ENCODE measurements at places on chromosomes 1 and 21.

GRCh38 chr21:33901412-33902288 lies 14.0 kb downstream of the ATP5PO start:
- peak; percentile 78 for DNase-seq
- H3K4me3 ChIP-seq: no peak overlapping the region
- H3K4me1 ChIP-seq: peaks cover 18% of the 10 kb centered on the region
- peaks cover 9% of the 10 kb centered on the region for H3K36me3 ChIP-seq
- no peaks in the 10 kb centered on the region for H3K27me3 ChIP-seq

GRCh38 chr21:46379105-46379504 lies 55.1 kb downstream of the PCNT start:
- no peak overlapping the region for H3K4me3 ChIP-seq
- DNase-seq: no peak
- no peaks in the 10 kb centered on the region for H3K27me3 ChIP-seq
- no peaks in the 10 kb centered on the region for H3K4me1 ChIP-seq

- peaks cover 49% of the 10 kb centered on the region for H3K27me3 ChIP-seq
- H3K27ac ChIP-seq: no peak overlapping the region
- H3K4me1 ChIP-seq: no peaks in the 10 kb centered on the region
- H3K4me3 ChIP-seq: no peak overlapping the region
Measured at GRCh38 chr1:215957663-215958062, 390.6 kb downstream of the KCTD3 start.

DNA sequence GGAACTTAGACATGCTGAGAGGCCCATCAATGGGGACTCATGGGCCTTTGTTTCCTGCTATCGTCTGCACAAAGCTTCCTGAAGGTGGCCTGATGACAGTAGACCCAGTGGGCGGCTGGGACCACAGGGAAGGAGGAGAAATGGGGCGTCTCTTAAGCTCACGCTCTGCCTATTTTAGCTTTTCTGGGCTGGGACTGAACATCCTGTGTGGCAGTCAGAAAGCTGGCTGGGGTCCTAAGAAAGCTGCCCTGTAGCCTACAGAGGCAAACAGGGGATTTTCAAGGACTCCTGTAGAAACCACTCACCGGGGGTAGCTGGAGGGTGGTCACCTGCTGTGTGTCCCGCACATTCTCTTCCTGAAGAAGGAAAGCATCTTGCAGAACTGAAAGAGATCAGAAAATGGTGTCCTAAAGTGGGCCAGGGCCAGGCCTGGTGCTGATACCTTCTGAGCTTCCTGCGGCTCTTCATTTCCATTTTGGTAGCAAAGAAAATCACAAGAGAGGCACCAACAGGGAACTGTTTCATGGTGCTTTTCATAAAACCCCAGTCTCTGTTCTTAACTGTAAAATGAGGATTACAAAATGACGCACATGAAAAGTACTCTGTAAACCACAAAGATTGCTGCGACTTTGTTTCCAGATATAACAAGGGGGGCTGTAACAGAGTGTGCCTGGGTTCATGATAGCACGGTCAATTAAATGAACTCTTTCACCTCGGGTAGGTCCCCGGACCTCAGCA lies 8.6 kb downstream of the ZNF496 start:
- H3K36me3 ChIP-seq: peaks cover 41% of the 10 kb centered on the region
- no peak for DNase-seq
- no peak overlapping the region for H3K4me3 ChIP-seq
- H3K27ac ChIP-seq: no peak overlapping the region
- H3K4me1 ChIP-seq: no peaks in the 10 kb centered on the region

DNA sequence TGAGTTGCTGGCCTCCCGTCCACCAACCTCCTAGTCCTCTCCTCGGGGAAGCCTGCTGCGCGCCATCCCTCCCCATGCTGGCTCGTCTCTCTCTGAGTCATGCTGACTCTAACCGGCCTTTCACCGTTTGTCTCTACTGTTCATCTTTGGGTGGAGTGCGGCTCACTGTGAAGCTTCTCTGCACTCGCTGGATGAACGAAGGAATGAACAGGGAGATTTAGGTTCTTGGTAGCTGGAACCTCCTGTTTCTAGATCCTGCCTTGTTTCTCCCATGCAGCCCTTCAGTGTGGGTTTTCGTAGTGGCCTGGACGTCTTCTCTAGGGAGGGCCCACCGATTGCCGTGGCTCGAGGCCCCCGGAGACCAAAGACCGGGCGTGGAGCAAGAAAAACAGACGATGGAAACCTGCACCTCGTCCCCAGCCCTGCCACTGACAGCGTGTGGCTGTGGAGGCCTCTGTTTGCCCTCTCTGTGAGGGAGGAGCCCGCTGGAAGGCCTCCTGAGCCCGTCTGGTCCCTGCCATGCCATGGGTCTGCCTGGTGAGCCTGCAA lies 227.6 kb upstream of the C1orf174 start:
- H3K36me3 ChIP-seq: no peaks in the 10 kb centered on the region
- DNase-seq: no peak
- H3K4me1 ChIP-seq: no peaks in the 10 kb centered on the region
- H3K27ac ChIP-seq: no peak overlapping the region
- no peaks in the 10 kb centered on the region for H3K27me3 ChIP-seq
- no peak overlapping the region for H3K4me3 ChIP-seq

DNA sequence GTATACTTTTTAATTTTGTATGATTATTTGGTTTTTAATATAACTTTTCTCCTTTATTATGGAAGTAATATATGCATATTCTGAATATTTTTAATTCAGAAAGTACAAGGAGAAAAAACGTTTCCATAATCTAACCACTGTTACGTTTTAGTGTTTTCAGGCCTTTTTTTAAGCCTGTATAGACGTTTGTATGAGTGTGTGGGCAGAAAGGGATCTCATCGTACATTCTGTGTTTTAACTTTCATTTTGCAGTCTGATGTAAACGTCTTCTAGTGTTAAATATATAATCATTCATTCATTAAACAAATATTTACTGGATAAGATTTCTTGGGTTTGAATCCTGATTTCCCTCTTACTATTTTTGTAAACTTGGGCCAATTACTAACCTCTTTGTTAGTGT lies 38.0 kb upstream of the PLEKHO1 start:
- peaks cover 15% of the 10 kb centered on the region for H3K36me3 ChIP-seq
- H3K27ac ChIP-seq: no peak overlapping the region
- no peak for DNase-seq
- no peaks in the 10 kb centered on the region for H3K4me1 ChIP-seq

DNA sequence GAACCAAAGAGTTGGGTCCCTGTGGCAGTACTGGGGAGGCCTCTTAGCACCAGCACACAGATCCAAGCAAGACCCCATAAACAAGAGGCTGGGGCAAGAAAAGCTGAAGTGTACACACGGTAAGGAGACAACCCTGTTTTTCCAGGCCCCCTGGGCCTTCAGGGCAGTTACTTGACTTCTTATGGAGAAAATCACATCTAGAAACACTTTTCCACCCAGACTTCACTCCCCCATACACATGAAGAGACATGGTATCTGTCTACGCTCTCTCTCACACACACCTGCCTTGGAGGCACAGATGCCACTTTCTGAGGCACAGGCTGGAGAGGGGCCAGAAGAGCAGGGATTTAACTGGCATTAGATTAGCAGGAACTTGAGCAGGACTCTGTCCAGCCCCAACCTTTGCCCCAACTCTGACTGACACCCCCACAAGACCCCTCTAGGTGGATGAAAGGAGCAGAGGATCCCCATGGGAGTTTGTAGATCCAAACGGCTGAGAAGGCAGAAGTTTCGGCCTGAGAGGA lies 2.2 kb downstream of the CERS2 start:
- H3K27ac ChIP-seq: peak overlapping the region; percentile 76
- H3K4me1 ChIP-seq: peaks cover 38% of the 10 kb centered on the region
- H3K27me3 ChIP-seq: no peaks in the 10 kb centered on the region
- peak overlapping the region; percentile 99 for H3K4me3 ChIP-seq
- no peak for DNase-seq

DNA sequence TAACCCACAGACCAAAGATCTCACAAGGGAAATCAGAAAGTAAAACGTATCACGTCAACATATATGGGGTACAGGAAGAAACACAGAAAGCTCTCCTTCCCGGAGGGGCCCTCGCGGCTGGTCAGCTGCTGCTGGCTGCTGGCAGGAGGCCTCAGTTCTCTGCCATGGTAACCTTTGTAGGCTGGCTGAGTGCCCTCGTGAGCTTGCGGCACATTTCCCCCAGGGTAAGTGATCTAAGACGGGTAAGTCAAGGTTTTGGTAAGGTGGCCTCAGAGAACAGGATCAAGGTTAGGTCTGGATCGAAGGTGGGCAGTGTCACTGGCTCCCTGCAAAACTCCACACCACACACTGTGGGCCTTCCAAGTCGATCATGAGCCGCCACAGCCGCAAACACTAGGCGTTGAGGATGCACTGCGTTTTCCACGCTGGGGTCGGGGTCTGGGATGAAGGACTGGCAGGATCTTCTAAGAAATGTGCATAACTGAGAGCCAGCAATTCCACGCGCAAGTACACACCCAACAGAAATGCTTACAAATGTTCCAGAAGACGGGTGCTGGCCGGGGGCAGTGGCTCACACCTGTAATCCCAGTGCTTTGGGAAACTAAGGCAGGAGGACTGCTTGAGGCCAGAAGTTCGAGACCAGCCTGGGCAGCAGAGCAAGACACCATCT lies 33.9 kb downstream of the WDR4 start:
- DNase-seq: no peak
- H3K27ac ChIP-seq: no peak overlapping the region
- H3K4me3 ChIP-seq: no peak overlapping the region
- H3K36me3 ChIP-seq: peaks cover 8% of the 10 kb centered on the region
- H3K27me3 ChIP-seq: no peaks in the 10 kb centered on the region

GRCh38 chr1:199041173-199041914 lies 402.5 kb downstream of the PTPRC start:
- no peaks in the 10 kb centered on the region for H3K36me3 ChIP-seq
- no peak for DNase-seq
- H3K4me1 ChIP-seq: no peaks in the 10 kb centered on the region
- H3K4me3 ChIP-seq: no peak overlapping the region
- H3K27ac ChIP-seq: no peak overlapping the region

GRCh38 chr1:23594927-23595353 lies 35.6 kb upstream of the ID3 start:
- DNase-seq: no peak
- peaks cover 15% of the 10 kb centered on the region for H3K4me1 ChIP-seq
- H3K27ac ChIP-seq: no peak overlapping the region
- H3K36me3 ChIP-seq: no peaks in the 10 kb centered on the region

DNA sequence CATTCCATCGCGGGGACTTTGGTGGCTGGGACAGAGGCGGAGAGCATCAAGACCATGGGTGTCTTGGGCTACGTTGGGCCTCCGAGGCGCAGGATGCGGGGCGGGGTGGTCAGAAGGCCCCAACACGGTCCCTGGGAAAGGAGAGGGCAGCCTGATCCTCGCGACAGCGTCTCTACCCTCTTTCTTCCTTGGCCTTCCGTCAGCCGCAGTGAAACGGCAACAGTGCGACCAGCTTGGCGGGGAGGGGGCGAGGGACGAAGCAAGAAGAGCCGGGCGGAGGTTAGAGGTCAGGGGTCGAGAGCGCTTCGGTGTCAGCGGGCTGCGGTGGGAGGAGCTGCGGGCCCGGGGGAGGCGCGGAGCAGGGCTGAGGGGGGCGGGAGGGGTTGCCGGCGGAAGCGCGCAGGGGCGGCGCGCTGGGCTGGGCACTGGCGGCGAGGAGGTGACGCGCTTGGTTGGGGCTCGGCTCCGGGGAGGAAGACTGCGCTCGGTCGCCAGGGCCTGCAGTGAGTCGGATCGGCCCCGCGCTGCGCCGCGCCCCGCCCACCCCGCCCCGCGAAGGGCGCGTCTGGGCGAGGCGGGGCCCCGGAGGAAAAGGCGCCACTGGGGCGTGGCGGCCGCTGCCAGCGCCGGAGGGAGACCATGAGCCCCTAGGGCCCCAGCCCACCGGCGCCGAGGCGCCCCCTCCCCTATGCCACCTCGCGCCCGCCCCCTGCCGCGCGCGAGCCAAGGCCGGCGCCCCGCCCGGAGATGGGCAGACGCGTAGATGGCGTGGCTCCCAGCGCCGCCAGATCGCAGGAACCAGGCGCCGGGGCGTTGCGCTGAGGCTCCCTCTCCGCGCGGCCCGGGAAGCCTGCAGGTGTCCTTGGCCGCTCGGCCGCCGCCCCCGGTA lies at the start of gene KCNC4:
TSS of gene KCNC4 (plus strand) at position 600 of the 889 bp plus-strand sequence. CDS start 1,186 bp downstream, outside the sequence.
- H3K4me1 ChIP-seq: peaks cover 27% of the 10 kb centered on the region
- peak within 1 kb of the TSS; percentile 83 for H3K4me3 ChIP-seq
- no peaks in the 10 kb centered on the region for H3K27me3 ChIP-seq
- H3K27ac ChIP-seq: peak within 1 kb of the TSS; percentile 59
- DNase-seq: peak; percentile 95
- H3K36me3 ChIP-seq: no peaks in the 10 kb centered on the region

GRCh38 chr1:119879510-119880434 lies 16.5 kb downstream of the ADAM30 start:
- H3K27me3 ChIP-seq: no peaks in the 10 kb centered on the region
- H3K27ac ChIP-seq: no peak overlapping the region
- H3K4me1 ChIP-seq: peaks cover 4% of the 10 kb centered on the region
- no peak for DNase-seq

DNA sequence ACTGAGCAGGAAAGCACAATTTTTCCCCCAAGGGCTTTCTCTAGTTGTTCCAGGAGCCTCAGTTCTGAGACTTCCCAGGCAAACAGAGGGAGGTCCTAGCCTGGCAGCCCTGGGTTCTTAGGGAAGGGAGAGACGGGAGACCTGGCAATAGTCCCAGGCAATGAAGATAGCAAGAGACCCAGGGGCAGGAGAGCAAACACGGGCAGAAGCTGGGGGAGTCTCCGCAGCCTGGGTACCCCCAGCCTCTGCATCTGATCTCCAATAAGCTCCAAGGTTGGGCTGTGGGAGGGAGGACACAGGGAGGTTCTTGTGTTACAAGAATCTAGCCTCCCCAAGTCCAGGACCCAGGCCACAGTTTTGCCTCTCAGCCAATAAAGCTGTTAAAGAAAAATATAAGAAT lies 2.4 kb downstream of the BLACAT1 start:
- H3K27ac ChIP-seq: no peak overlapping the region
- H3K36me3 ChIP-seq: no peaks in the 10 kb centered on the region
- DNase-seq: no peak
- H3K4me1 ChIP-seq: peaks cover 7% of the 10 kb centered on the region
- H3K27me3 ChIP-seq: peaks cover 66% of the 10 kb centered on the region

DNA sequence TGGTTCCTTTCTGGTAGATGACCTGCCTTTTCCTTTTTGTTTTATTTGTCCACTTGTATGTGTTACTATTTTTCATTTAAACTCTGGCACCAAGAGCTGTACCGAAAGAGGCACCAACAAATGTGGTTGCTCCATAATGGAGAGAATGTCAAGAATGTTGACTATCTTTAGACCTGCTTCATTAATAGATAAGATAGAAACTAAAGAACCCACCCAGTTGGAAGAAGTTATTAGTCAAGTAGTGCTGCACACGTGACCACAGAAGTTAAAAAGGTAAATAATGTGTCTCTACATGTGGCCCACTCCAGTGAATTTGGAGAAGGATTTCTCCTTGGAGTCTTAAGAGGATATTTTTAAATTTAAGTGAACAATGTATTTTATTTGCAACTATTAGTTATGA lies 9.3 kb downstream of the ATP1A1 start:
- no peak overlapping the region for H3K27ac ChIP-seq
- peaks cover 29% of the 10 kb centered on the region for H3K36me3 ChIP-seq
- no peaks in the 10 kb centered on the region for H3K27me3 ChIP-seq
- no peak overlapping the region for H3K4me3 ChIP-seq

GRCh38 chr1:227155004-227155403 lies 163.3 kb downstream of the CDC42BPA start:
- peaks cover 7% of the 10 kb centered on the region for H3K36me3 ChIP-seq
- DNase-seq: no peak
- no peaks in the 10 kb centered on the region for H3K4me1 ChIP-seq
- no peaks in the 10 kb centered on the region for H3K27me3 ChIP-seq
- no peak overlapping the region for H3K4me3 ChIP-seq
